ENCODE measurements at places on chromosomes 5 and 9.

DNA sequence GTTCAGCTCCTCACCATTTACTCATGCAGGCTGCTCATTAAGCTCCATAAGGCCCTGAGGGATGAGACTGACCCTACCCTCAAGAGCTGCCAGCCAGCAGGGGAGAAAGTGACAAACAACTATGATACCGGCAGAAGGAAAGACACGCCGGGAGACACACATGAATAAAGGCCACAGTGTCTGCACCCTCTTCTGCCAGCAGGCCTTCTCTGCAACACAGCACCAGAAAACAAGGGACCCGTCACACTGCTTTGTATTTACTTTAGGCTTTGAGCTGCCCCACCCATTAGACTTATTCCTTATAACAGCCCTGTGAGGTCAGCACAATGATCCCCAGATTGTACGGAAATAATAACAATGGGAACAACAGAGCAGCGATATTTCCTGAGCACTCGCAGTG lies 7.2 kb downstream of the GABBR2 start:
- DNase-seq = no peak

DNA sequence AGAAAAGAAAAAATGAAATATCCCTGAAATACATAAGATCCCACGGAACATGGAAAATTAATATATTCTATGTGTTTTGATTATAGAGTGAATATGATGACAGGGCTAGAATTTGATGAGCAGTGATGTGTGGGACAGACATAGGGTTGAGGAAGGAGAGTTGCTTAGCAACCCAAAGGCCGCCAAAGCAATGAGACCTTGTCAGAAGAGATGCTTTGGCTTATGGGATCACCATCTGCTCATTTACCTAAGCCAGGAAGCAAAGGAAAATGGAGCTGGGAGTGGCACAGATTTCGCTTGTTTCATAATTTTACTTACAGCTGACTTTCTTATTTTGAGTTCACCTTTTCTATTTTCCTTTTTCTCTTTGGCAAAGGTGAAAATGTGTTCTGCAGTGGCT lies 20.9 kb upstream of the HAPLN1 start:
- DNase-seq = no peak

GRCh38 chr9:36284226-36284625 lies 26.0 kb upstream of the GNE start:
- no peak for DNase-seq

GRCh38 chr5:112923148-112923917 lies 1.3 kb upstream of the REEP5 start:
- DNase-seq = no peak

GRCh38 chr9:81317223-81317622 lies 372.1 kb downstream of the TLE1 start:
- DNase-seq = no peak

DNA sequence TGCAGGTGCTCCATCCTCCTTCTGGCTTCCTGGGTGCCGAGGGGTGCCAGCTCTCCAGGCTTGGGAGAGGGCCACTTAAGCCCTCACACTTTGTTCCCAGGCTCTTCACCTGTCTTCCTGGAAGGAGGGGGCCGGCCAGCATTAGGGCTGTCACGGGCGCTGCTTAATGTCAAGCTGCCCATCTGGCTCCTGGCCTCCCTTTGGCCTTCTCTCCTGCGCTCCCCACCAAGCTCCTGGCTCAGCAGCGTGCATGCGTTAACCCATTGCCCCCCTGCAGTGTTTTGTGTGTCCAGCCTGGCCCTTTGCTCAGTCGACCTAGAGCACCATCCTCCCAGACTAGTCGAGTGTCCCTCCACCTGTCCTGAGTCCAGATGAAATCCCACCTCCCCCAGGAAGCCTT lies 21.3 kb downstream of the NTNG2 start:
- no peak for DNase-seq

GRCh38 chr5:150487199-150488061 lies 20.5 kb upstream of the NDST1 start:
- no peak for DNase-seq

GRCh38 chr5:100537946-100538345 lies 2.8 kb downstream of the FAM174A start:
- DNase-seq = no peak

All from endothelial cell (in vitro differentiated cells).